ENCODE measurements at places on chromosomes 4 and X.

DNA sequence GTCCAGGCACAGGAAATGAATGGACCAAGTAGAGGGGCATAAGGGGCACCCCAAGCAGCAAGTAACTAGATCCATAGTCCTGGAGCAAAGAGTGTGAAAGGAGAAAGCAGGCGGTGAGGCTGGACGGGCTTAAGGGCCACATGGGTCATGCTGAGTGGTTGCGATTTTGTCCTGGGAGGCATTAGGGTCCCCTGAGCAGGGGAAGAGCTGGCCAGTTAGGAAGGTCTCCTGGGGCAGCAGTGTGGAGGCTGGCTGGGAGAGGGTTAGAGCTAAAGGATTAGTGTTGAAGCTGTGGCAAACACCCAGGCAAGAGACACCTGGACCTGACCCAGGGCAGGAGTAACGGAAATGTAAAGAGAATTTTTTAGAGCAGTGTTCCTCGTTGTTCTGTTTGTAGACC, 26.5 kb downstream of the MYOZ2 start:
- DNase-seq = no peak

DNA sequence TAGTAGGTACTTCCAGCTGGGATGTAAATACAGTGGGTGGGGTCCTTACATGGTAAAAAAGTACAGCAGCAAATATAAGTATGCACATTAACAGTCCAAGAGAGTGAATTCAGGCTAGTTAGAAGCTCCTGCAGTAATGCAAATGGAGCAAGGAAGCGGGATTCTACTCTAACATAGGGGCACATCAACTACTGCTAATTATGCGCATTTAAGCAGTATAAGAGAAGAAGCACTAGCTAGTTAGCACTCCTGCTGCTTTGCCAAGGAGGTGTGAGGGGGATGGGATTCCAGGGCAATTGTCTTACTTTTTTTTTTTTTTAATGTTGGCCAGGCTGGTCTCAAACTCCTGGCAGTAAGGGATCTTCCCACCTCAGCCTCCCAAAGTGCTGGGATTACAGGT, 284.1 kb downstream of the CHIC1 start:
- DNase-seq = no peak

DNA sequence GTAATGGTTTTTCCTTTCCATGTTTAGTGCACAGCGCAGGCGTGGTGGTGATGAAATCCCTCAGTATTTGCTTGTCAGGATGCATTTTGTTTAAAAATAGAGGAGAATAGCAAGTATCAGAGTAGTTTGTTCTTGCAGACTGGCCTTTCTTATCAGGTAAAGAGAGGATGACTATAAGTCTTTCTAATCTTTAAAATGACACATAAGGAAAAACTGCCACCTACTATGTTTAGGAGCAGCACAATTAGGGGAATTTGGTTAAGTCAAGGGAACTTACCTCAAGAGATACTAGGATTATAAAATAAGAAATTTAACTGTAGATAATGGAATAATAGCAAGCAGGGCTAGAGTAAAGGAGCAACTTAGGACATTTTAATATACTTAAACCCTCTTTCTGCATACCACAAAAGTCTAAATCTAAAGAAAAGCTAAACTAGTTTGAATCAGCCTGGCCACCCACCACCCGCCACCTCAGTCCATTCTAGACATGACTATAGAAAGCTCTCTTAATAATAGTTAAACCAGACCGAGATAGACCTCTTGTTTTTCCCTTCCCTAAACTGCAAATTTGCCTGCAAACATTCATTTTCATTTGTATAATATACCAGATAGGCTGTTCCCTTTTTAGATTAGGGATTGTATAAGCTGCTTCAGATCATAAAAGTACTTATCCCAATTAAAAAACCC, 62.0 kb downstream of the APOOL start:
- DNase-seq = no peak

GRCh38 chr4:117357437-117357836, 272.1 kb upstream of the TRAM1L1 start:
- DNase-seq = no peak

DNA sequence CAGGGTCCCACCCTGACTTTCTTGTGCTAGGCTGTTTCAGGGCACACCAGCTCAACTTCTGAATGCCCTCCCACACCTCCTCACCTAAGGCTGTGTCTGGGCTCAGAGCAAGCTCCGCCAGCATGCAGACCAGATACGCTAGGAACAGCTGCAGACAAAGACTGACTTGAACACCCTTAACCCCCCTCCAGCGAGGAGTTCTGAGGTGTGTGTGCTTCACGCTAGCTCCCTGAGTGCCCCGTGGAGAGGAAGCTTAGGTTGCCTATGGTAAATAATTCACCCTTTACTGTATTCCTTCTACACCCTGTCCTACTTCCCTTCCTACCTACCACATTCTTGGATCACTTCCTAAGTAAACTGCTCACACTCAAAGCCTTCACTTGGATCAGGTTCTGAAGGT, 115.0 kb downstream of the VCX3B start:
- no peak for DNase-seq

DNA sequence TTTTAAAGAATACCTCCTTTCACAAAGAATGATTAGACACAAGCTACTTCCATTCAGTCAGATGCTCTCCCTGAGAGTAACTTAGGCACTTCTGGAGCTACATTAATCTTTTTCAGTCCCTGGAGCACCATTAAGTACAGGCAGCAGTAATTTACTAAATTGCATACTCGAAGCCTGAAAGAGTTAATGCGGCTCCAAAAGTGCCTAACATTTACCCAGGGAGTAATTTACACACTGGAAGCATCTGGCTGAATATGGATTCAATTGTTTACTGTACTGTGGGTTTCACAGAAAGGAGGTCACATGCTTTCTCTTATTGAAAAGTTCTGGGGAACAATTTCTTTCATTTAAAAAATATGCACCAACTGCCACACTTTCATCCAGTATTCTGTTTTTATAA, 260.8 kb upstream of the TENM3 start:
- no peak for DNase-seq

- DNase-seq = no peak
Measured at GRCh38 chr4:158778156-158778711, 9.4 kb downstream of the FNIP2 start.

DNA sequence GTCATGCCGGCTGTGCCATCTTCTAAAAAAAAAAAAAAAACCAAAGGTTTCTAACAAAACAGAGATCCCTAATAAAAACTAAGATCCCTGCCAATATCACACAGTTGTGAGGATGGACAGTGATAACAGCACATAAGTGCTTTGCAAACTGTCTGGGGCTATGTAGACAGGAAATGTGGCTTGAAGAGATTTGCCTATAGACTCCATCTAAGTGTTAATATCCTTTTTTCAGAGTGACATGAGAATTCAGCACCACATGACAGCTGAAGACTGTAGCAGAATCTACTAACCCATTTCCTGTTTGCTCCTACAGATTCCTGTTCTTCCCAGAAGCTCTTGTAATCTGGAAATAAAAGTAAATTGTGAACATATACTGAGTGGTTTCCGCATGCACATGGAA, 215.4 kb downstream of the KDR start:
- no peak for DNase-seq

GRCh38 chrX:121093011-121093410, 45.6 kb downstream of the GLUD2 start:
- no peak for DNase-seq

- no peak for DNase-seq
Measured at GRCh38 chr4:165131247-165131832, 18.7 kb upstream of the TMEM192 start.

- DNase-seq = no peak
Measured at GRCh38 chr4:158008551-158009218, 164.1 kb downstream of the GASK1B start.

DNA sequence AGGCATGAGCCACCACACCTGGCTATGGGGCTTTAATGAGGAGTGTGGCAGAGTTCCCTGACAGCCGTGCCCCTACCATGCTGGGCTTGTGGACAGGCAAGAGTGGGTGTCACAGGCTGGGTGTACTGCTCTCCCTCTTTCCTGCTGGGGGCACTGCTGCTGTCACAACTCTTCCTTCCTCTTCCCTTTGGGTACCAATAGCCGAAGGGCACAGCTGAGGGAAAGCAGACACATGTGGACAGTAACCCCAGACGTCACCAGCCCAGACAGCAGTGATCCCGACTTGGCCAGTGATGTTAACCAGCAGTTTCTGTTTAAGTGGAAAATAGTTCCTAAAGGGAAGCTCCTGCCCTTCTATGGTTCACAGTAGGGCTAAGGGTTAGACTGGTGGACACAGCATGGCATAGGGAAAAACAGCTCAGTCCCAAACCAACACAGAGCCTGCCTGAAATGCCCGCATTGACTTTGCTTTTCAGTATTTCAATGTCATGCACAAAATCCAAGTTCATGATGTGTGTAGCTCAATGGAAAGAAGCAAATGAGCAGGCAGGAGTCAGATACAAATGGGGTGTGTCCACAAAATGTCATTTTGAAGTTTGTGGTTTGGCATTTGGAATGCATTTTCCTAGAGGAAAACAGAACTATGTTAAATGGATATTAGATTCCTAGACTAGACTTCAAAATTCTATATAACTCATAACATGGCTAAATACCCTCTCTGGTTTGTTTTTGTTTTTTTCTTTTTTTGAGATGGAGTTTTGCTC, 24.9 kb upstream of the DDX3X start:
- no peak for DNase-seq

GRCh38 chr4:8850830-8851188, 20.8 kb downstream of the HMX1 start:
- DNase-seq = no peak

- no peak for DNase-seq
Measured at GRCh38 chr4:7212101-7212674, 19.9 kb downstream of the SORCS2 start.

DNA sequence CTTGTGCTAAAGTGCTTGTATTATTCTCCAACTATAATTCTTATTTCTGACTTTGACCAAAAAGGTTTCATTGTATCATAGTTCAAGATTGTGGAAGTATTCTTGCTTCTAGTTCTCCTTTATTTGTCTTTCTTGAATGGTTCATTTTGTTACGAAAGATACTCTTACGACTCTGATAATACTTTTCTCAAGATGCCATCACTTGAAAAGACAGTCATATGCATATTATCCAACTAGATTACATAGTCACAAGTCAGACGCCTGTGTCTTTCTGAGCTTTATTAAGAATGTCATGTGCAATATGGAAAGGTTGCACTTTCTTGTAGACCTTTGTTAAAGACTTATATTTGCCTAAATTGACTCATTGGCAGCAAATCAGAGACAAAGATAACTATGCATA, 71.4 kb upstream of the HPGD start:
- no peak for DNase-seq

- DNase-seq = no peak
Measured at GRCh38 chr4:89939994-89940393, 45.3 kb downstream of the MMRN1 start.

GRCh38 chr4:38728631-38729141, 54.1 kb downstream of the TLR10 start:
- DNase-seq = no peak

- DNase-seq = no peak
Measured at GRCh38 chrX:1462596-1463251, 10.0 kb upstream of the ASMTL start.

DNA sequence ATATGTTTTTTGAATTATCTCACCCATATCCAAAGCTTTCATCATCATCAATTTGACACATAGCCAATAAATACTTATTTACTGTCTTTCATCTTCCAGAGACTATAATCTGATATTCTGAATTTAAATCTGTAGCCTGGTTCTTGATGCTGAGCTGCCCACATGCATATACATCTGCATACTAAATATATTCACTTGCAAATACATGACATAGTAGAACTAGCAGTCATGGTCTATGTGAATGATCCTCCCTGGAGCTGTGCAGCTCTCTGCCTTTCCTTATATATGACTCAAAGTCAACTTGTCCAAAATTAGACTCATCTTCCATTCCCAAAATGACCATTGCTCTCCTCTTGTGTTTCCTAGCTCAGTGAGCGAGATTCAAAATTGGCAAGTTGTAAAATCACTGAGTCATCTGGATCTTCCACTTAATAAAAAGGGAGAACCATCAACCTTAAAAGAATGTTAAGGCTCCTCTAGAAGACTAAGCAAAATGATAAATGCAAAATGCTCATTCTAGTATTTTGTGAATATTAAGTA, 448.2 kb downstream of the PPARGC1A start:
- DNase-seq = no peak

DNA sequence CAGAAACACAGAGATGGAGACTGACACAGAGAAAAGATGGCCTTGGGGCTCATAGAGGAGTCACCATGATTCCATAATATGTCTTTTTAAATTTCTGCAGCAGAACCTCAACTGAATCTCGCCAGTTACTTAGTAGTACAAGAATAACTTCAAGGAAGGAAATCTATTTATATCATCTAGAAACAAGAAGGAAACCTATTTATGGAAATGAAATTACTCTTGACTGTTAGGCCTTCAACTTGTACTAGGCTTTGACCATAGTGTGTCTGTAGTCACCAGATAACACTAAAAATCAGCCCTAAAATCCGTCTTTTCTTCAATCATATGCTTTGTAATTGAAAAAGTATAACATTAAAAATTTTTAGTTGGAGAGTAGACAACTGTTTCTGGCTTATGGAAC, 740.4 kb downstream of the TRIML1 start:
- DNase-seq = no peak

DNA sequence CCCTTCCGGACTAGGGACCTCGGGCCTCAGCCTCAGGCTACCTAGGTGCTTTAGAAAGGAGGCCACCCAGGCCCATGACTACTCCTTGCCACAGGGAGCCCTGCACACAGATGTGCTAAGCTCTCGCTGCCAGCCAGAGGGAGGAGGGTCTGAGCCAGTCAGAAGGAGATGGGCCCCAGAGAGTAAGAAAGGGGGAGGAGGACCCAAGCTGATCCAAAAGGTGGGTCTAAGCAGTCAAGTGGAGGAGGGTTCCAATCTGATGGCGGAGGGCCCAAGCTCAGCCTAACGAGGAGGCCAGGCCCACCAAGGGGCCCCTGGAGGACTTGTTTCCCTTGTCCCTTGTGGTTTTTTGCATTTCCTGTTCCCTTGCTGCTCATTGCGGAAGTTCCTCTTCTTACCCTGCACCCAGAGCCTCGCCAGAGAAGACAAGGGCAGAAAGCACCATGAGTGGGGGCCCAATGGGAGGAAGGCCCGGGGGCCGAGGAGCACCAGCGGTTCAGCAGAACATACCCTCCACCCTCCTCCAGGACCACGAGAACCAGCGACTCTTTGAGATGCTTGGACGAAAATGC, at the start of gene WAS:
WAS (plus strand) TSS at position 389 of the 572 bp plus-strand sequence; CDS start at position 444, 55 bp downstream.
- DNase-seq = peak; percentile 67

DNA sequence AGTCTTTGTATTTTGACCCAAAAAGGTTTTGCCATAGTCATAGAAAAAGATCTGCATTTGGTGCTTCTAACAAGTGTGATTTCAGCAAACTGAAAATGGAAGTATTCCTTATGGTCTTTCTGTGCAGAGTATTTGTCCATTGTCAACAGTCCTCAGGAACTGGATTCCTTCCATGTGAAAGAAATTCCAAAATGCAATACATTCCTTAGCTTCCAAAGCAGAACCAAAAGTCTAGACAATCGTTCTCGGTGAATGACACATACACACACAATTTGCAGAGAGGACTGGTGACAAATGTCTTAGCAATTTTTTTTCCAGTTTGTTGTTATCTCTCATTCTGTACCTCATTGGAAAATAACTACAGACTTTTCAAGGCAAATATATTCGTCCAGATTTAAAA, 562.2 kb upstream of the SLIT2 start:
- no peak for DNase-seq
